ENCODE measurements at places on chromosomes 2 and 18.

GRCh38 chr2:127506510-127506909 lies 19.8 kb downstream of the IWS1 start:
- DNase-seq, result no peak

DNA sequence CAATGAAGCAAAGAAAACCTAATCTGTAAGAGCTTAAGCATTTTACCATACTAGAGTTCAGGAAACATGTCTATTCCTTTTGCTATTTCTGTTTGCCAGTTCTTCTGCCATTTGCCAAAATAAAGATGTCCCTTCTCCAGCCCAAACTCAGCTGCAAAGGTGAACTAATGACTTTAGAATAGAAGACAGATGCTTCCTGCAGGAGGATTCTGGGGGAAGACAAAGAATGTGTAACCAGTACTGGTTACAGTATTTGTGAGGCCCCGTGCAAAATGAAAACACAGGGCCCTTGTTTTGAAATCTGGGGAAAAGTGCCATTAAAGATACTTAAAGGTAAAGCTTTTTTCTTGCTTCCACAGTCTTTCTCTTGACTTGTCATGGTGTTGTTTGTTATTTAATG lies 34.3 kb upstream of the MTX2 start:
- no peak for DNase-seq

DNA sequence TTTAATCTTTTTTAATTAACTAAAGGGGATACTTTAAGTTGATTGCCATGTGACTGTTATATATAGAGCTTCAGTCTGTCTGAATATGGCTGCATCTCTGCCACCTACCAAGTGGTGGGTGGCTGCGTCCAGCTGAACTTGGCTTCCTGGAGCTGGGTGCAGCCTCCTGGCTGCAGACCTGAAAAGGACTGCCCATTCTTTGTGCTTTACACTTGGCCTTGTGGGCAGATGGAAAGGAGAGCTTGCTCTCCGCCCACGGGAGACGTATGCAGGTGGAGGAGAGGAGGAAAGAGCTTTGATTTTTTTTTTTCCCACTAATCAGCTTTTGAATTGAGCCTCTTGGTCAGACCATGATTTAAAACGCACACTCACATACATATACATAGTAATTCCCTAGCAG lies 34.7 kb downstream of the NCK2 start:
- DNase-seq, result no peak

DNA sequence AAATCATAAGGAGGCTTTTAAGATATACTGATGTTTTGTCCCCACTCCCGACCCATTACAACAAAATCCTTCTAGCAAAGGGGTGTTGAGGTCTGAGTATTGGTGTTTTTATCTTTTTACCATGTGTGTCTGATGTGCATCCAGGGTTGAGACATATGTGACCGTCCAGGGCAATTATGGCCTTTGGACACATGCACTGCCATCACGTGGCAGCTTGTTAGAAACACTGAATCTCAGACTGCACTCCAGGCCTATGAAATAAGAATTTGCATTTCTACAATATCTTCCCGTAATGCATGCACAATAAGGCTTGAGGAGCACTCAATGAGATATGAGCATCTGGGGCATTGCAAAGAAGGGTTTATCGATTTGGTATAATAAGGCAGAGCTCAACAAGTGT lies 235.1 kb upstream of the ZNF804A start:
- DNase-seq, result no peak

GRCh38 chr2:119760237-119760955 lies 674 bp downstream of the PTPN4 start:
- DNase-seq, result peak; percentile 23

All from stimulated activated CD4-positive, alpha-beta T cell treated with anti-CD3 and anti-CD28 coated beads, Interleukin-2, amount 100 ng/mL, for 48 hours (primary cell).